ENCODE measurements at places on chromosomes 5 and 9. TPM values are rescaled to one million over a fixed set of nuclear protein-coding genes. Genes with fewer than 3 reads are reported as not detected.

DNA sequence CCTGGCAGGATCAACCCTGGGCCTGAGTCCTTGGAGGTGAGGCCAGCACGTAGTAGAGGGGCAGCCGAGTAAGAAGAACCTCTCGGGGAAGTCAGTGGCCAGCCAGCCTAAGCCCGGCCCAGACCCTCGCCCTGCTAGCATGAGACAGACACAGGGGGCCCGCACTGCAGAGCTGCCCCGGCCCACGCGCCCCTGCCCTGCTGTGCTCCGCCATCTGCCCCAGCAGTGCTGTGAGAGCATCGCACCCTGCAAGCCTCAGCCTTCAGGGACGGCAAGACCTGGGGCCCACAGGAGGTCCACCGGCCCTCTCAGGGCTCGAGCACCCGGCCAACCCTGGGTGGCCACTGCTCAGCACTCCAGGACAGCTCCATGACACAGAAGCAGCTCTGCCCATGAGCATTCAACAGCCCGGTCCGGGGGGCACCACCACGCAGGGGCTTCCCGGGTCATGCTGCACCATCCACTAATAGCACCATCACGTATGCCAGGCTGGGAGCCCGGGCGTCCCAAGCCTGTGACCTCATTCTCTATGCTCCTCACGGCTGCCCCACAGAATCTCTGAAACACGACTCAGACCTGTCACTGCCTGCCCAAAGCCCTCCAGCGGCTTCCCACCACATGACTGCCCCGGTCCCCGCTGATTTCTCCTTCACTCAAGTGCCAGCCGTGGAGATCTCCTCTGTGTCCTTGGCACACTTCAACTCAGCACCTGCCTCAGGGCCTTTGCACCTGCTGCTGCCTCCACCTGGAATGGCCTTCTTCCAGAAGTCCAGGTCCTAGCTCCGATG is 38.1 kb downstream of the ADAMTS2 start:
- peak; percentile 61 for DNase-seq

DNA sequence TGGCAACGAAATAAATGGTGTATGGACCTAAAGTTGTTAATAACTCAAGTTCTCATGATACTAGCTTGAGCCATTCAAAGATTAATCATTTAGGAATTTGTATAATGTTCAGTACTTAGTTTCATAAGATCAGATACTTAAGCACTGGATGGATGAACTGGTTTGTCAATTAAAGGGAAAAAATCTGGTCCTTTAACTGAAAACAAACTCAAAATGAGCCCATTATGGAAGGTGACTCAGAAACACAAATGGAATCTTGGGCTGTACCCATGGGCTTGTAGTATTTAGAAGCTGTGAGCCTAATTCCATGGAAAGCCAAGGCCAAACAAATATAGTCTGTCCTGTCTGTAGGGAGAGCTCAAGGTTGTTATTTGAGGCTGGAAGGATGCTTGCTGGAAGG is 27.6 kb upstream of the ADRB2 start:
- DNase-seq = no peak

DNA sequence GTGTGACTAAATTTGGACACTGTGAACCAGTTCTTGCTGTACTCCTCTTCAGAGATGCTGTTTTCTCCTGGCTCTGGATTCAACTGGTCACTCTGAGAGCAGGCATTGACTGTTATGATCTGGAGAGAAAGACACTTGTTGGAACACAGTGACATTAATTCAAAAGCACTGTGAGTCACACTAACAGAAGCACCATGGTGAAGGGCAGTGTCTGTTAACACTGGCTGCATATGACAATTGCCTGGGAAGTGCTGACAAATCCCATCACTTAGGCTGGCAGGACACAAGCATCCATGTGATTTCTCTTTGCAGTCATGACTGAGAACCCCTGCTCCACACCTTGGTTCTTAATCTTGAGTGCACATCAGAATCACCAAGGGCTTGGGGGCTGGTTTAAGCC is 132.4 kb downstream of the TRPM6 start:
- no peak for DNase-seq

- DNase-seq = no peak
Observed at GRCh38 chr5:178817506-178817905, 42.2 kb upstream of the ZNF354B start.

DNA sequence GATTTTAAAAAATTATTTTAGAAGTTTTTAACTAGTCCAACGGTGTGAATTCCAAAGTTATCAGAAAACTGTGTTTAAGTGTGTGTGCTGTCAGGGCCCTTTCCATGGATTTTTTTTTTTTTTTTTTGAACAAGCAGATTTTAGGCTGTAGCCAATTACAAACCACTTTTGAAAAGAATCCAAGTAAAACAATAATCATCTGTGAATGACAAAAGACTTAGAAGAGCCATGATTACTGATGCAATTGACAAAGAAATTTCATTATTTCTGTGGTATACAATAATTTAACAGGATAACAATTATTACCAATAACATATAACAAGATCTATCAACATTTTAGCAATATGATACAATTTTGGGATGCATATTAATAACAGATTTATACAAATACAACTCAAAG is 16.2 kb upstream of the PAIP1 start:
- DNase-seq = no peak

- DNase-seq = no peak
Observed at GRCh38 chr5:126686451-126687126, 85.8 kb downstream of the PHAX start.

DNA sequence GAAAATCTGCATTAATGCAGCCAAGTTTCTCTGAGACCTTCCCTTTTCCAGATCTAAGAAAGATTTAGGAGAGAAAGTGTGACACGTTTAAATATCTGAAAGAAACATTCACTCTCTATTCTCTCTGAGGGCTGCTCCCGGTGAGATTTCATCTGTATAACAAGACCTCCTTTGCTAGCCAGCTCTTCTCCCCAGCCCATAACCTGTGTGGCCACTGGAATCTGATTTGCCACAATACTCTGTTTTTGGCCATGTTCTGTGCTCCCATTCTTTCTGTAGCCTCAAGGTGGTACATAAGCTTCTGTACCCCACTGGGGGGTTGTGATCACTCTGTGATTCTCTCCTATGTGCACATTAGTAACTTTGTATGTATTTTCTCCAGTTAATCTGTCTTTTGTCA is 291.0 kb upstream of the SEMA6A start:
- DNase-seq = no peak

GRCh38 chr9:137397675-137398423 is 25.1 kb downstream of the EXD3 start:
- no peak for DNase-seq

DNA sequence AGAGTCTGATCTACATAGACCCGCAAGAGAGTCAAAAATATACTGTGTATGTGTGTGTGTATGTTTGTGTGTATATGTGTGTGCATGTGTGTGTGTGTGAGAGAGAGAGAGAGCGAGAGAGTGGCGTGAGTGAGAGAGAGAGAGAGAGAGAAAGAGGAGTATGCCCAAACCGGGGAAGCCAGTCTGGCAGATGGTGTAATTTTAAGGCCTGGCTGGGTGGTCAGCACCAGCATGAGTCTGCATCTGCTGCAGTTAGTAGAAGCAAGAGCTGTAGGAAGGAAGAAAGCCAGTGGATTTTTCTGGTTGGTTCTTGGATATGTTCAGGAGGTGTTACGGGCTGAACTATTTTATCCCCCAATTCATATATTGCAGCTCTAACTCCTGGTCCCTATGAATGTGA is 75.2 kb downstream of the ACTBL2 start:
- no peak for DNase-seq

DNA sequence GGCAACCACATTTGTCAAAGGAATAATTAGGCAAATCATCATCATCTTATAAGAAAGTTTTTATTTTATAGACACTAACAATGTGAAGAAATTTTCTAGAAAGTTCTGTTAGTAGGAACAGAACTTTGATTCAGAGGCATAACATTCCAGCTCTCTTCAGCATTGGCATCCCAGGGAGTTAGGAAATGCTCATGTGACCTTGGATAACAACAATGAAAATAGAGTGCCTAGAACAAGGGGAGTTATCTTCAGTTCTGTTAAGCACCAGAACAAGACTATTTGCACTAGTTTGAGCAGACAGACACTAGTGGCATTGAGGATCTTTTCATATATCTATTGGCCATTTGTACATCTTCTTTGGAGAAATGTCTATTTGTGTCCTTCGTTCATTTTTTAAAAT is 7.0 kb upstream of the NMUR2 start:
- DNase-seq = no peak

- peak; percentile 40 for DNase-seq
Observed at GRCh38 chr5:172502969-172503368, 48.6 kb upstream of the SH3PXD2B start.

DNA sequence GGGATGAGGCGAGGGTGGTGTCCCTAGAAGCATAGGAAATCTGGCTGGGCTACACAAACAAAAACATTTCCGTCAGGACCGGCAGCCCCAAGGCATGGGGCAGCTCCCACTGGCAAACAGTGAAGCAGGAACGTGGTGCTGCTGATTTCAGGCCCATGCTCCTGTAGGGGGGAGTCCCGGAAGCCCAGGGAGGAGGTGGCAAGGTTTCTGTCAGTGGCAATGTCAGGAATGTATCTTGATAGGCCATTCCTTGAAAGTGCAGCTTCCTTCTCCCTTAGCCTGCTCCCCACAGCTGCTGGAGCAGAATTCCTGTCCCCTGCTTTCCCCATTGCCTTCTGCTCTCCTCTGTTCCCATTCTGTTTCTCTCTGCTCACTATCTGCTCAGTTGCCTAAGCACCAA is 42.4 kb downstream of the MRRF start:
- DNase-seq = no peak

DNA sequence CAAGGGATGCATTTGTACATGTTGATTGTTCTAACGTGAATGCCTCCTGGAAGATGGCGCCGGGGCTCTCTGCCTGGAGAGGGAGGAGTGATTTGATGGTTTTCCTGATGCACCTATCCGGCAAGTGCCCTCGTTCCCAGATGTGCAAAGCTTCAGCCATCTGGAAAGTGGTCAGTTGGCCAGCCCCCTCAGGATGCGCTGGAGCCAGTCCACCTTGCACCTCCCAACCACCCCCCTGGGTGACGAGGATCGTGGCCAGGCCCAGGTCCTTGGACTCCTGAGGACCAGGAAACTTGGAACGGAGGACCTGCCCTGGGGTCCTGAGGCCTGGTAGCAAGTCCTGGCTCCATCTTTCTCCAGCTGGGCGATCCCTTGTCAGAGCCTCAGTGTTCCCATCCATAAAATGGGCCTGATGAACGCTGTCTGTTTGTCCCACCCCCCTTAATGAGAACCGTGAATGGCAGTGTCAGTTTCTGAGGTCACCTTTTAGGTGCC is 23.6 kb upstream of the RNU6ATAC start:
- peak; percentile 67 for DNase-seq

DNA sequence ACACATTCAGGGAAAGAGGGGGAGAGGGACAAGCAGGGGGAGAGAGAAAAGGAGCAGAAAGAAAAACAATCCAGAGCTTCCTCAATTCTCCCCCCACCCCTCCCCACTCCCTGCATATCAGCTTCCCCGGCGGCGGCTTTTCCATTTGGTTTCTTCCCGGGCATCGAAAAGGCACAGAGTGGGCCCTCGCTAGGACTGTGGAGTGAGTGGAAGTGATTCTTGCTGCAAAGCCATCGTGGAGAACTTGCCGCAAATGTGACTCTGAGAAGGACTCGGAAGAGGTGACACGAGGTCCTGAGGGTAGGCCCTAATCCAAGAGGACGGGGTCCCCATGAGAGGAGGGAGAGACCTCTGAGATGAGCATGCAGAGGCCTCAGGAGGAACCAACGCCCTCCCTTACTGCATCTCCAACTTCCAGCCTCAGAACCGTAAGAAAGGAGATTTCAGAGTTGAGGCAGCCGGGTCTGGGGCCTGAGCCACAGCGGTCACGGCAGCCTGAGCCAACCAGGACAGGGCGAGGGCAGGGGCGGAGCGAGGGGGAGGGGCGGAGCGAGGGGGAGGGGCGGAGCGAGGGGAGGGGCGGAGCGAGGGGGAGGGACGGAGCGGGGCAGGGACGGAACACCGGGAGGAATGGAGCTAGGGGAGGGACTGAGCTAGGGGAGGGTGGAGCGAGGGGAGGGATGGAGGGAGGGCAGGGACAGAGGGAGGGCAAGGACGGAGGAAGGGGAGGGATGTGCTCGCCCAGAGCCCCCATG is 21.2 kb upstream of the SARDH start:
- peak; percentile 89 for DNase-seq

DNA sequence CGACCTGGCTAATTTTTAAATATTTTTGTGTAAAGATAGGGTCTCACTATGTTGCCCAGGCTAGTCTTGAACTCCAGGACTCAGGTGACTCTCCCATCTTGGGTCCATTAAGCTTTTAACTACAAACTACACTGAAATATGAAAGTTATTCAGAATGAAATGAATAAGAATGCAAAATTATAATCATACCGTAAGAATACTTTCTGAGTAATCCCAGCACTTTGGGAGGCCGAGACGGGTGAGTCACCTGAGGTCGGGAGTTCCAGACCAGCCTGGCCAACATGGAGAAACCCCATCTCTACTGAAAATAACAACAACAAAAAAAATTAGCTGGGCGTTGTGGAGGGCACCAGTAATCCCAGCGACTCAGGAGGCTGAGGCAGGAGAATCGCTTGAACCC is 1.1 kb upstream of the ORM1 start:
- no peak for DNase-seq

GRCh38 chr9:131598121-131598520 is 52.8 kb downstream of the PRRT1B start:
- peak; percentile 91 for DNase-seq

- DNase-seq = no peak
Observed at GRCh38 chr9:84405667-84406066, 65.1 kb upstream of the SLC28A3 start.

GRCh38 chr9:108083160-108083750 is 593.7 kb upstream of the KLF4 start:
- no peak for DNase-seq

GRCh38 chr9:107735821-107736220 is 246.3 kb upstream of the KLF4 start:
- no peak for DNase-seq

DNA sequence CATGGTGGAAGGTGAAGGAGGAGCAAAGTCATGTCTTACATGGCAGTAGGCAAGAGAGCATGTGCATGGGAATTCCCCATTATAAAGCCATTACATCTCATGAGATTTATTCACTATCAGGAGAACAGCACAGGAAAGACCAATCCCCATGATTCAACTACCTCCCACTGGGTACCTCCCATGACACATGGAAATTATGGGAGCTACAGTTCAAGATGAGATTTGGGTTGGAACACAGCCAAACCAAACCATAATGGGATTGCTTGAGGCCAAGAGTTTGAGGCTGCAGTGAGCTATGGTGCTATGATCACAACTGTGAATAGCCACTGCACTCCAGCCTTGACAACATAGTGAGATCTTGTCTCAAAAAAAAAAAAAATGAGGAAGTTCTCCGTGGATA is 581.8 kb downstream of the TAF11L14 start:
- no peak for DNase-seq

Gene PCDHB16
- 5.0 TPM for total RNA-seq

Gene SLC45A2
- total RNA-seq = not detected

Gene CSF1R
- 30.8 TPM for total RNA-seq

Gene FGF10
- 12.2 TPM for total RNA-seq

Gene PHF24
- total RNA-seq = 1.0 TPM

Gene TJP2
- total RNA-seq = 85.1 TPM

Gene PTGER4
- 10.1 TPM for total RNA-seq

Gene ORM2
- not detected for total RNA-seq
